ENCODE measurements at places on chromosomes 3 and 15.

- DNase-seq, result no peak
These were observed 105.9 kb upstream of the KCNAB1 start for GRCh38 chr3:156014489-156014888.

GRCh38 chr3:128113817-128114794 lies 9.5 kb downstream of the RUVBL1 start:
- no peak for DNase-seq

GRCh38 chr15:80752204-80752603 lies 27.0 kb upstream of the CEMIP start:
- DNase-seq, result no peak

DNA sequence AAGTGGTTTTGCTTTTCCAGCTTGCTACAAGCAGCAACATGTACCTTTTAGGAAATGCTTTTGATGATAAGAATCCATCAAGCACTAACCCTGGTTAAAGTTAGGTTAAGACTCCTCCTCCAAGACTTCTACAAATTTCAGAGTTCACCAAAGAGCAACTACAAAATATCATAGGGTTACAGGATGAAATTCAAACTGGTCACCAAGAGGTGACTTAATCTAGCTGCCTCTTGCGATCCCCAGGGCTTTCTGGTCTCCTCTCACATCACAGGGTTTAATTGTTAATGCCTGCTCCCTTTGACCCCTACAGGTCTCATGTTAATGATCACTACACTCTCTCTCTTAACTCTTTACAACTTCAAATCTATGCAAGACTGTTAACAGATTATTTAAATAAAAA lies 66.5 kb downstream of the DPH6 start:
- no peak for DNase-seq

GRCh38 chr15:66032006-66032405 lies 162.7 kb downstream of the RAB11A start:
- no peak for DNase-seq

DNA sequence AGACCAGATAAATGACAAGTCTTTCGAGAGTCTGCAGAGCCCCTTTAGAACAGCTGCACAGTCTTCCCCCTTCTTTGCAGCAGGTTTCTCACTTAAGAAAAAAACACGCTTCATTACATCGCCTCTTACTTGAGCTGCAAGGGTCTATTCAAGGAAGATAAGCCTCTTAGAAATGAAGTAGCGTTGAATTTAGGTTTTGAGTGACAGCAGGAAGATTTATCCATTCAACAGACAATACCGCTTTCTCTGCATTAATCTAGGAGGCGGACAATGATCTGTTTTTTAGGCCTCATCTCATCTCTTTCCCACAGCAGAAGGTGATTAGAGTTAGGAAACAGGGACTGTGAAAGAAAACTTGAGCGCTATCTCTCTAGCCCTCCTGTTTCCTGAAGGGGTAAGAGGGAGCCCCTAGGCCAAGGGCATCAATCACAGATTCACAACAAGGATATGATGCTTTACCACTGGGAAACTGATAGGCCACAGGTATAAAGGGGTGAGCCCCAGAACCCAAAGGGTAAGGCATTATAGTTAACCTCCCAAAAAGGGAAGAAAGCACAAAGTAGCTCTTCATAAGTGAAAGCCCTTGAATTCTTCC lies 84.3 kb downstream of the MECOM start:
- DNase-seq, result no peak

DNA sequence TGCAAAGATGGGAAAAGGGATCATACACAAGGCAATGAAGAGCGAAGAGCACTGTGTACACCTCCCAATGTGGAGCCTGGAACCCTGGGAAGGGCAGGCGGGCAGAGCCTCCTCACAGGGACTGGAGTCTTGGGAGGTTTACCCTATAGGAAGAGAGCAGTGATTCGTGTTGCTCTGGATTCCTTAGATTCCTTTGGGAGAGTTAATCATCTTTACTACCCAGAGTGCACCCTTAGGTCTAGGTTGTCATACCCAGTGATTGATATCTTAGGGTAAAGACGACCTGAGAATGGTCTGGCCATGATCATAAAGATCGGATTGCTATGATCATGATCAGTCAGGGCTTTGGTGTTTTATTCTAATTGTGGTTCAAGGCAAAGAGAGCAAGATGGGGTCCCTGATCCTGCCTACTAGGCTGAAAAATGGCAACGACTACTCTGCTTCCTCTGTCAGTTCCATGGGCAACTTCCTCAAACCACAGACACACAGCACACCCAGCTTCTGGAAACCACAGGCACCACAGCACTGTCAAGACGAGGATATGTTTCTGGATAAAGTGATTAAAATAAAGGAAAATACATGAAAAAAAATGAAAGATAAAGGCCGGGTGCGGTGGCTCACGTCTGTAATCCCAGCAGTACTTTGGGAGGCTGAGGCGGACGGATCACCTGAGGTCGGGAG lies 20.4 kb upstream of the MAP6D1 start:
- DNase-seq, result no peak

GRCh38 chr15:24957691-24958090 lies 2.9 kb downstream of the SNRPN start:
- no peak for DNase-seq

GRCh38 chr15:84911879-84912660 lies 27.6 kb downstream of the SLC28A1 start:
- no peak for DNase-seq

DNA sequence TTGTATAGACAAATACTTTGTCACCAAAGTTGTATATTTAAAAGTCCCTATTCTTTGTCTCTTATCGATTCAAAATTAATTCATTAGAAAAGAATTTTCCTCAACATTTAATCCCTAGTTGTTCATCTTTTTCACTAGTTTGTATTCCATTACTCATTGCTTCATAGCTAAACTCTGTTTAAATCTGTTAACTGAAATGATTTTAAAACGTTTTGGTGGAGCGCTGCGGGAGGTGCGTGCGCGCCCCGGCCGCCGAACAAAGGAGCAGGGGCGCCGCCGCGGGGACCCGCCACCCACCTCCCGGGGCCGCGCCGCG lies 56.4 kb upstream of the GOLGA8A start:
- no peak for DNase-seq

DNA sequence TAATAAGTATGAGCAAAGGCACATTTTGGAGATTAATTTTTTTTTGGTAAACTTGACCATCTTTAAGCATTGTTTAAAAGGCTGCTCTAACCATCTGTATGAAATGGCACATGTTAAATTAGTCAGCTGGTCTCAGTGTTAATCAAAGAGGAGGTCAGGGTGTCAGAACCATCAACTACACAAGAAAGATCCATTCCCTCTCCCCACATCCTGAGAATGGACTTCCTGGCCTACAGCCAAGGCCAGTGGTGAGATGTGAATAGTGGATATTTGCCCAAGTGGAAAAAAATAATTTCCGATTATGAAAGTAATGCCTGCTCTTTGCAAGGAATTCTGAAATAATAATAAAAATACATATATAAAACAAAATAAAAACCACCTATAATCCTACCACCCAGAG lies 641.7 kb downstream of the NR2F2 start:
- DNase-seq, result no peak

DNA sequence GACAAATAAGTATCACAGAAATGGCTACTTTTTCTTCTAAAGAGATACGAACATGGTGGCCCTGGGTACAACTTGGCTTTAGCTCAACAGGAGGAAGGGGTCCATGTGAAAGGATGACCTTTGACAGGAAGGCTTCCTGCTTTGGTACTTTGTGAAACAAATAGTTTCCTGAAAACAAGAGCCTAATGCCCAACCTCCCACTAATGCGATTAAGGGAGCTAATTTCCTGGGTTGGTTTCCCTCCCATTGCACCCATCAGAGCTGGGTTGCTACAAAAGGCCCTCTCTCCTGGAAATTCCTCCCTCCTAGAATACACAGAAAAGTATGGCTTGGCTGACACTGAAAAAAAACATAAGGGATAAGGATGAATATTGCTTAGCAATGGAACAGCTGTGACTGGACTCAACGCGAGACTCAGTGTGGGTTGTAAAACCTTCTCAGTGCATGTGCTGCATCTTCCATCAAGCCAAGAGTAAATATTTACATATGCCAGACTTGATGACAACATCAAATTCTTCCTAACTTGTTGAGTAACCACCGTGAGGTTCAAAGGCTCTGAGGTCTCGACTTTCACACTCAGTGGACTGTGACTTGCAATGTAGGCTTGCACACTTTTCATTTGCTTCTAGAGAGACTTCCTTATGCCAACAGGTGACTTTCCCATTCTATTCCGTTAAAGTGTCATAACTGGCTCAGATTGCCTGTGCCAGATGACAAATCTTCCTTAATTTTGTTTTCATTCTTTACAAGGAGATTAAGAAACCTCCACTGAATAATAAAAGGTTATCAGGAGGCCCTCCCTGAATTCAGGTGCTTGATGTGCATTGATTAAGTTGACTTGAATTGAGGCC lies 60.1 kb downstream of the ADAMTS9 start:
- DNase-seq, result no peak

DNA sequence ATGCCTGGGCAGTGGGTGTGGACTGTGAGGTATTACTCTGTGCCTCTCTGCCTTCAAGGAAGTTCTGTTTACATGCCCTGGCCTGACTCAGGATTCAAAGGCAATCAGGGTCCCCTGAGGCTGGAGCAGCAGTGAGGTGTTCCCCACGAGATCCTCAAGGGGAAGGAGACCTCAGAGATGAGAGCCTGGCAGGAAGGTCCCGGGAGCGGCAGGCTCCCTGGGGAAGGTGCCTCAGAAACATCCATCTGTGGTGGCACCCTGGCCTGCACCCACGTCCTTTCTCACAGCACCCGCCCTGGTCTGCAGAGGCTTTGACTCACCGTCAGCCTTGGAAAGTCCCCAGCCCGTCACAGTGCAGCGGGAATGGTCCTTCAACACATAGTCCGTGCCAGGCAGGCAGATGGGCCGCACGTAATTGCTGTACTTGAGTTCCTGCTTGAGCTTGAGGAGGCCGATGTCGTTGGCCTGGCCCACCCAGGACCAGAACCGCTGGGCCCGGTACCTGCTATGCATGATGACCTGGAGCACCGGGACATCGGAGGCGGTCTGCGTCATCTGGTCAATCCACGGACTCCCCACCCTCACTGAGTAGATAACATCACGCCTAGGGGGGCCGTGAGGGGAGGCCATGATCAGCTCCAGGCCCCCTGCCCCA lies 3.6 kb downstream of the PRSS50 start:
- DNase-seq, result no peak

DNA sequence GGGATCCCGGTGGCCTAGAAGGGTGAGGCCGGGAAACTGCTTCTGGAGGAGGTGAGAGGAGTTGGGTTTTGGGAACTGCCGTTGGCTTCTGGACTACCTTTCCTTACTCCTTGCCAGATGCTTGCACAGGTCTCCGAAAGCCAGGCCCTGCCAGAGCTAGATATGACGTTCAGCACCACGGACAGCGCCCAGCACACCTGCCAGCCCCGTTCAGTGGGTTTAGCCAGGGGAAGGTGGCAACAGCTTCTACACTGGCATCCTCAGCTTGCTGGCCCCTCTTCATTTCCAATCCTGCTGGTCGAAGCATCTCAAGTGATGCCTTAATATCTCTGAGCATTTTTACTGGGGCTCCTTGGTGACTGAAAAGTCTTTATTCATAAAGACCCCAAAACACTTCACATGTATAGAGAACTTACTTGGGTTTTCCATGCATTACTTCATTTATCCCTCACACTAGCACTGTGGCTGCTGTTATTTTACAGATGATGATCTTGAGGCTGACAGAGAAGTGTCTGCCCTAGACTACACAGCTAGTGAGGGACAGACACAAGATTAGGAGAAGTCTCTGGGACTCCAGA lies 21.9 kb downstream of the HCN4 start:
- DNase-seq, result peak; percentile 66

GRCh38 chr3:29144807-29145206 lies 136.1 kb upstream of the RBMS3 start:
- DNase-seq, result no peak

- no peak for DNase-seq
These were observed 715.2 kb downstream of the GRM7 start for GRCh38 chr3:7576071-7576470.

- DNase-seq, result no peak
These were observed 35.1 kb upstream of the SPTBN5 start for GRCh38 chr15:41928637-41929620.

All from activated naive CD4-positive, alpha-beta T cell treated with anti-CD3 and anti-CD28 coated beads, Interleukin-2, amount 50 U/mL, for 72 hours (primary cell).